ENCODE measurements at places on chromosomes 1 and 21.

- no peak for DNase-seq
Measured at GRCh38 chr1:196661345-196661744, 9.5 kb downstream of the CFH start.

DNA sequence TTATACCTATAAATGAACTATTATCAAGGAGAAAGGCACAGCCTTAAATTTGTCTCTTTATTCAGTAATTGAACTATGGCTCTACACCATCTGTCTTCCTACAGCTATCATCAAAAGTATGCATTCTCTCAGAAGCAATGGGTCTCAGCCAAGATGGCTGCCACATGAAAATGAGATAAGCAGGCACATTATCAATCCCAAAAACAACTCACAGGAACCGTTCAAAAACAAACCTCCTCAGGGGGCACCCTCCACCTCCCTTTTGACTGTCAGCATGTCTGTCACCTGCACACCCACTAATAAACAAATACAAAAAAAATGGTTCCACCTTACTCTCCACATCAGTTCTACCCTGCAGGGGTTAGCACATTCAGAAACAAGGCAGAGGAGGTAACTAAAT lies 23.6 kb downstream of the KIAA0319L start:
- no peak for DNase-seq

DNA sequence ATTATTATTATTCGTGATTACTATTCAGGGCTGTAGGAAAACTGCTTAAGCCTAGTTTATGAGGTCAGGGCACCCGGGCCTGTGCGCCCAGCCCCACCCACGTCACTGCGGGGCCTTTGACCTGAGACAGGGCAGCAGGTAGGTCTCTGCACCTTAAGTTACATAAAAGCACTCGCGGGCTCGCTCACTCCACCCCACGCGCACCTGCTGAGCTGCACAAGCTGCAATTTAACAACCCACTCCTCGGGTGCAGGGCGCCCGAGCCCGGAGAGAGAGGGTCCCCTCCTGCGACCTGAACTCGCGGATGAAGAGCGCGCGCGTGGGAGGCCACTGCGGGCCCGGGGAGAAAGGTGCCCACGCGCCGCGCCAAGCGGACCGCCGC lies 477 bp downstream of the ICMT start:
- no peak for DNase-seq

GRCh38 chr1:85289848-85290335 lies 13.5 kb upstream of the BCL10 start:
- DNase-seq = no peak

GRCh38 chr1:236541710-236542109 lies 17.9 kb downstream of the LGALS8 start:
- no peak for DNase-seq

DNA sequence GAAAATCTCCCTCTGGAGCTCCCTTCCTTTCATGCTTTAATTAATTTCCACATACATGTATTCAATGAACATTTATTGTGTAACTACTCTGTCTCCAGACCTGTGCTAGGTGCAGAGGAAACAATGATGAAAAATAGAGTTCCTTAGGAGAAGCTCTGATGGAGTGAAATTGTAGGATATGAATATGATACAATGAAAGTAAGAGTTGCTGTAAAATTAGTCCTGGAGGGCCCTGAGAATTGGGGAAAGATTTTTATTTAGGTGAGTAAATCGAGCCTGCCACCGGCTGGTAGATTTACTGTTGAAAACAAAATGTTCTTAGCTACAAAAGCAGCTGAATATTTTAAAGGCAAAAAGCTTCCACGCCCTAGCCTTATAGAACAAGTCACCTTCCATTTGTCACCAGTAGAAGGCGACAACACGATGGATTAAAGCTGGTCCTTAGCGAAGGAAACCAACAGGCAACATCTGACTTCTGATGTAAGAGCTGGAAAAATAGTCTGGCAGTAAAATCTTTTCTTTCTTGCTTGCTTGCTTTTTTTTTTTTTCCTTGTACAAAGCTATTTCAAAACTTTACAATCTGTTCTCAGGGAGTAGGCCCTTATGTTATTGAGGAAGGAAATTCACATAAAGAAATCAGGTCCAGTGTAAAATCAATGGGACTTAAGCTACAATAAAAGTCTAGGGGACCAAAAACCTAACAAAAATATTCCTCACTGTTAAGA lies 82.0 kb upstream of the ROR1 start:
- DNase-seq = no peak

GRCh38 chr1:94772230-94772641 lies 47.9 kb upstream of the SLC44A3 start:
- no peak for DNase-seq

DNA sequence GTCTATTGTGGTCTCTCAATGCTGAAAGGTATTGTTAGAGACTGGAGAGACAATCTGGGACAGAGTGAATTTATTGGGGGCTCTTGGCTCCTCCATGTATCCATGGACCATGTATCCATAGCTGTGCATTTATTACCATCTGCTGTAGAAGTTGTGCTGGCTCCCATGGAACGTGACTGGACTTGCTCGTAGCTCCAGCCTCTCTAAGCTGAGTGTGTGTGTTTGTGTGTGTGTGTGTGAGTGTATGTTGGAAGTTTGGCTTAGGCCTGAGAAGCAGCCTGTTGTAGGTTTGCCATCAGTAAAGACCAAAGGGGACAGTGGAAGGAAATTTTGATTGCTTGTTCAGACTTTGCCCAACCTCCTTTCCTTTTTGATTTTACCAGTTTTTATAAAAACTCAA lies 105.7 kb upstream of the USP24 start:
- no peak for DNase-seq

DNA sequence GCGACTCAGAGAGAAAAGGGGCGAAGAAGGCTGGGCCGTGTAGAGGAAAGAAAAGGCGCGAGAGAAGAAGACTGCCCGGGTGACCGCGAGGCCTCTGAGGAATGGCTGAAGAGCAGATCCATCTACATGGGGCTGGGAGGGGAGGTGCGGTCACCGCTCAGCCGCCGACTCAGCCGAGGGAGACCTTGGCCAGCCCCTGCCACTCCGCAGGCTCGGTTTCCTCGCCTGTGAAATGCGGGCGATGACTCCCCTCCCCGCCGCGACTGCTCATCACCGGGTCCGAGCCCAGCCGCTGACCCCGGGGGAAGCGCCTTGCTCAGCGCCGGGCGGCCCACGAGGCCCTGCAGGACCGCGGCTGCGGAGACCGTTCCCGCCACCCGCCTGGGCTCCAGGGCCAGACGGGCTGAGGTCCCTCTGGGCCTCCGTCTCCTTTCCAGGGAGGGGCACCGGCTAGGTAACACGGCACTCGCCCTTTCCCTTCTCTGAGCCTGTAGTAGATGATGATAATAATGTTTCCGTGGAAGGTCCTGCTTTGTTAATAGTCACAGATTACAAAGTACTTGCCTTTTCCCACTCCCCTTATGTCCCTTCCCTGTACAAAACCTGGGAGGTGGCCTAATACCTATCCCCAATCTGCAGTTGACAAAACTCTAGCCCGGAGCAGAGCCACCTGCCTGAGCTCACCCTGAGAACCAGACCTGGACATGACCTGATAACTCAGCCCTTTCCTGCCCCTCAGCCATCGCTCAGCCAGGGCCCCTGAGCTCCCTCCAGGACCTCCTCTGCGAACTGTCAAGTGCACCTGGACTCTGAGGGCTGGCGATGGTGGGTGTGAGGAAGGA lies 1.6 kb upstream of the BSND start:
- no peak for DNase-seq

DNA sequence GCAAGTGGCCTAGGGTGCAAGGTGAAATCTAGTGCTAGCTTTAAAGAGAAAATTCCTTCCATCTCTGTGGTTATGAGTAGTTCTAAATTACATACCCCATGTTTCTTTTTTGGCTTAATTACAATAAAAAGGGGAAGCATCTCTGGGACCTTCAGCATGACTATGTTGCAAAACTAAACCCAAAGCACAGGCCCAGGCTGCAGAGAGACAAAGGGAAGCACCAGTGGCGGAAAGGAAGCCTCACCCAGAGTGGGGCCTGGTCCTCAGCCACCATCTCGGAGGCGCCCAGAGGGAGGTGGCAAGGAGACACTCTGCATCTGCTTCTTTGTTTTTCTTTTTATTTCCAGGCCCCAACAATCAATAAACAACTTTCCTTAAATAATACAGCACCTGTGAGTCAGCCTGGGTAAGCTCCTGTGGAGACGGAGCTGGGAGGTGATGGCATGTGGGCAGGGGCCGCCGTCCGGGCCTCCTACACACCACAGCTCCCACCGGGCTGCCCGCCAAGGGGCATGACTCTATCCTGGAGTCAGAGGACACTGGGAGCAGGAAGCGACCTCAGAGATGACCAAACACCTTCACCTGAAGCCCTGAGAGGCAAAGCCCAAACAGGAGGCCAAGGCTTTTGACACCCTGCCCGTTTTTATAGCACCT lies 21.7 kb downstream of the ITPKB start:
- no peak for DNase-seq

- no peak for DNase-seq
Measured at GRCh38 chr1:2099886-2100779, 49.9 kb downstream of the PRKCZ start.

DNA sequence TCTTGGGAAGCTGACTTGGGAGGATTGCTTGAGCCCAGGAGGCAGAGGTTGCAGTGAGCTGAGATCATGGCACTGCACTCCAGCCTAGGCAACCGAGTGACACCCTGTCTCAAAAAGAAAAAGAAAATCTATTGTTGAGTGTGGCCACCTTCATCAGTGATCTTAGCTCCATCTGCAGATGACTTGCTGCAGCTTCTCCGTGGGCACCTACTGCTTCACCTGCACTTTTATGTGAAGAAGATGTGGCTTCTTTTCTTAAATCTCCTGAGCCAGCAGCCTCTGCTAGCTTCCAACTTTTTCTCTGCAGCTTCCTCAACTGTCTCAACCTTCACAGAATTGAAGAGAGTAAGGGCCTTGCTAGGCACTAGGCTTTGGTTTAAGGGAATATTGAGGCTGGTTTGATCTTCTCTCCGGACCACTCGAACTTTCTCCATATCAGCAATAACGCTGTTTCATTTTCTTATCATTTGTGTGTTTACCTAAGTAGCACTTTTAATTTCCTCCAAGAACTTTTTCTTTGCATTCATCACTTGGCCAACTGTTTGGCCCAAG lies 28.0 kb downstream of the AGPAT3 start:
- no peak for DNase-seq

- no peak for DNase-seq
Measured at GRCh38 chr1:27535386-27535785, 45.4 kb upstream of the WASF2 start.

GRCh38 chr21:15415541-15416261 lies 314.1 kb upstream of the USP25 start:
- no peak for DNase-seq
